ENCODE measurements at places on chromosomes 7 and 10. TPM values are rescaled to one million over a fixed set of nuclear protein-coding genes. Genes with fewer than 3 reads are reported as not detected.

Gene RP9
- total RNA-seq, result 26.0 TPM

Gene CCNJ
- total RNA-seq, result 10.0 TPM

Gene CDC14C
- not detected for total RNA-seq

Gene CPXM2
- not detected for total RNA-seq

Gene PILRA
- total RNA-seq, result 0.84 TPM

Gene RBP3
- not detected for total RNA-seq

Gene OR2A1
- total RNA-seq, result not detected

Gene PNLIPRP1
- total RNA-seq, result not detected

Gene ZNF316
- 26.5 TPM for total RNA-seq

Gene NPVF
- total RNA-seq, result not detected

Gene KEL
- total RNA-seq, result not detected

Gene PRSS37
- not detected for total RNA-seq

Gene SCIN
- 0.35 TPM for total RNA-seq
